ENCODE measurements at places on chromosomes 6 and 20. TPM values are rescaled to one million over a fixed set of nuclear protein-coding genes. Genes with fewer than 3 reads are reported as not detected.

DNA sequence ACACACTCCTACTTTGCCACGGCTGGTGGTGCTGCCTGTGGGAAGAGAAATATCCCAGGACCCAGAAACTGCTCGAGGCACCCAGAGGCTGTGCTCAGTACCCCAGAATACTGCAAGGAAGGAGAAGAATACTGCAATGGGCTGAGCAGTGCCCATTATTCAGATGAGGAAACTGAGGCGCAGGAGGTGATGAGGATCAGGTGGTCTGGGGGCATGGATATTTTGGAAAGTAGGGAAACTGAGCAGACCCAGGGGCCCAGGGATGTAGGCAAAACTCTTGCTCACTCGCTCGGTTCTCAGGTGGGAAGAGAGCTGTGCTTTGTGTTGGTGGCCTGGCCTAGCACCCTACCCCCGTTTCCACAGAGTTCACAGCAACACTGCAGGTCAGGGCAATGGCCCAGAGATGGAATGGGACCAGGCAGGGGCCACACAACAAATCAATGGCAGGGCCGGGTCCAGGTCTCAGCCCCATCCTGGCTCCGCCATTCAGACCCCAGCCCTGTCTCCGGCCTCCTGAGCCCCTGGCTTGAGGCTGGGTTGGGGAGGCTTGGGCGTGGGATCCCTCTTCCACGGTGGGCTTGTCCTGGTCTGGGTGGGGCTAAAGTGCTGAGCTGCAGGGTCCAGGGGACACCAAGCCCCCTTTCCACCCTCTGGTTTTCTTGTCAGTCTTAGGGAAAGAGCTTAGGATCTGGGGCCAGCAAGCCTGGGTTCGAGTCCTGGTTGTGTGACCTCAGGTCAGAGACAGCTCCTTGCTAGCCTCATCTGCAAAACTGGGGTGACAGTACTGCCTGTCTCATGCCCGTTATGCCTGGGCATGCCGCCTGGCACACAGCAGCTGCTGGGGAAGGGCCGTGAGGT lies 33.9 kb downstream of the SUN5 start:
- DNase-seq: no peak

GRCh38 chr6:116545651-116546050 lies at the start of gene TRAPPC3L:
TSS of gene TRAPPC3L (minus strand) at chr6:116545684. CDS start at chr6:116545514, 170 bp downstream.
- no peak for DNase-seq

DNA sequence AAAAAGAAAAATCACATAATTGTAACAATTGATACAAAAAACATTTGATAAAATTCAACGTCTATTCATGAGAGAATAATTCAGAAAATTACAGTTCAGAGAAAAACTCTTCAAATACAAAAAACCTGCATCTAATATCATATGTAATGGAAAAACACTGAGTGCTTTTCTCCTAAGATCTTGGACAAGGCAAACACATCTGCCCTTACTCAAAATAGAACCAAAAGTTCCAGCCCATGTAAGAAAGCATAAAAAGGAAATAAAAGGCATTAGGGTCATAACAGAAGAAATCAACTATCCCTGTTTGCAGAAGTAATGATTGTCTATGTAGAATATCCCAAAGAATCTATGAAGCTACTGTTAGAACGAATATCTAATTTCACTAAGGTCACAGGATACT lies 721.4 kb downstream of the RFPL4B start:
- no peak for DNase-seq

DNA sequence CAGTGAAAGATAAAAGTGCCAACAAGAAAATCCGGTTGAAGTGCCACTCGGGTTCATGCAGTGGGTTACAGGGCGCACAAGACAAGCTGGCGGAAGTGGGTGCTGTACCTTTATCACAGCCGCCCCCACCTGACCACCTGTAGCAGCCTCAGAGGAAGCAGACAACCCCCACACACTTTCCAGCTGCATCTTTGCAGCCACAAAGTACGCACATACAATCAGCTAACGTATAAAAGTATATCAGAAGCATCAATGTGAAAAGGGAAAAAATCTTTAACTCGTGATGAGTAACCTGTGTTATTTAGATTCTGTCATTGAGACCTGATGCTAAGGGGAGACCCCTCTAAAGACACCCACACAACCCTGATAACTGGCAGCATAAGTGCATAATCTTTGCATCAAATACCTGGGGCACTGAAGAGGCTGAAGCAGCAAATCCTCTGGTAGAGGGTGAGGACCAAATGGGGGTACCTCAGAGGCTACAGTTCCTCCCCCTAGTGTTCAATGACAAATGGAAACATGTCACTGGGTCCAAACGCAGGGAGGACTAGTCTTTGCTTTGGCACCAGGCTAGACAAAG lies 22.1 kb downstream of the BACH2 start:
- DNase-seq: peak; percentile 81

- no peak for DNase-seq
Measured at GRCh38 chr6:141726248-141726647, 406.5 kb upstream of the GJE1 start.

- no peak for DNase-seq
Measured at GRCh38 chr6:40353967-40354452, 233.2 kb downstream of the LRFN2 start.

DNA sequence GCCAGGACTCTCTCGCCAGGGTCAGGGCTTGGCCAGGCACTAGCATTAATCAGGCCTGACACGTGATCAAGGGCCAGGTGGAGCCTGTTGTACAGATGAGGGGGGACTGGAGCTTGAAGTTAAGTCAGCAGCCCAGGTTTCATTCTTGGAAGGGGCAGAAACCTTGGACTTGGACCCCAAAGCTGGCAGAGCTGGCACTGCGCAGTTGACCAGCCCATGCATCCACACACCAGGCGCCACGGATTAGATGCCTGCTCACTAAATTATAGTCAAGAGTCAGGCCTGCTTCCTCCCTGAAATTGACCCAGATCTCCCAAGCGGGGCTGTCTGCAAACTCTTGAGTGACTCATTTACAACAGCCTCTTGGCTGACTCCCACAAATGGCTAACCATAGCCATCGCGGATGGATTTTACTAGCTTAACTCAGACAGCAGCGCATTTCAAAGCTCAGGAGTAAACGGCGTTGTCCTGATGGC lies 4.1 kb upstream of the TAF4 start:
- no peak for DNase-seq

DNA sequence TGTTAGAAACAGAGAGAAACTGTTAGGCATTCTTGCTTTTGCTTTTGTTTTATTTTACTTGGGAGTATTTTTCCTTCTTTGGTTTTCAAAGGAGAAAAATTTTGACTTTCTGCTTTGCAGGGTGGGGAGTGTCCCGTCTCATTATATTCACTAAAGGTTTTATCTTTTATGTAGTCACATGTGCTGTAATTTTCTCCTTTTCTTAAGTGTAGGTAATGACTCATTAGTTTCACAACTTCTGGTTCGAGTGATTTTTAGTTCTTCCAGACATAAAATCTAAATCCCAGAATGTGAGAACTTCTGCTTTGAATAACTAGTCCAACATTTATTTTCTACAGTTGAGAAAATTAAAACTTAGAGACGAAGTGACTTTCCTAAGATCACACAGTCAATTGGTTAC lies 37.7 kb downstream of the ADGRF1 start:
- DNase-seq: no peak

- no peak for DNase-seq
Measured at GRCh38 chr6:145295746-145296145, 439.6 kb downstream of the EPM2A start.

DNA sequence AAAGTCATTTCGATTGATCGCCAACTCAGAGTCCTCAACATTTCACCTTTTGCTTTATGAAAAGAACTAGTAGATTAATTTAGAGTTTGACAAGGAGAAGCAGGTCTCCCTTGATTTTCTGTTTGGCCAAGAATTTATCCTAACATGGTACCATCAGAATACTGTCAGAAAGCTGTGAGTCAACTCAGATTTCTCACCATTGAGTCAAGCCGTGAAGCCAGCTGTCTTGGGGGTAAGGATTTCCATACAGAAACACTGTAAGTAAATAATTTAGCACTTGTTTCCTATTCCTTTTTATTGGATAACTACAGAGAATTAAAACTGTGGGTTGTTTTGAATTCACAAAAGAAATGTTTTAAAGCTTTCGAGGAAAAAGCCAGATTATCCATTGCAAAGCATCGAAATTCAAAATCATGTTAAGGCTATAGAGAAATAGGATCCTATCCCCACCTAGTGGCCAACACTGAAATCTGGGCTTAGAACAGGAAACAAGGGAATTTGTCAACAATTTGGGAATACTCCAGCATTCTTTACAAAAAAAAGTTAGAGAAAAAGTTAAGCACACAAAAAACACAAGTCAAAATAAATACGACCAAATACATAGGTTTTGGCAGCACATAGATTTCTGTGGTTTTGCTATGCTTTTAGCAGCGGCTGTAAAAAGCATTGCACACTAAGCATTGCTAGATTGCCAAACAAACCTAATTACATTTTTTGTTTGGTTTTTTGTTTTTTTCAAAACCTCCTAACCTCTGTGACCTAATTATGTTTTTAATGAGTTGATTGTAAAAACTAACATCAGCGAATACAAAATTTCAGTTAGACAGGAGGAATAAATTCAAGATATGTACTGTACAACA lies 44.2 kb downstream of the COL11A2 start:
- DNase-seq: no peak

DNA sequence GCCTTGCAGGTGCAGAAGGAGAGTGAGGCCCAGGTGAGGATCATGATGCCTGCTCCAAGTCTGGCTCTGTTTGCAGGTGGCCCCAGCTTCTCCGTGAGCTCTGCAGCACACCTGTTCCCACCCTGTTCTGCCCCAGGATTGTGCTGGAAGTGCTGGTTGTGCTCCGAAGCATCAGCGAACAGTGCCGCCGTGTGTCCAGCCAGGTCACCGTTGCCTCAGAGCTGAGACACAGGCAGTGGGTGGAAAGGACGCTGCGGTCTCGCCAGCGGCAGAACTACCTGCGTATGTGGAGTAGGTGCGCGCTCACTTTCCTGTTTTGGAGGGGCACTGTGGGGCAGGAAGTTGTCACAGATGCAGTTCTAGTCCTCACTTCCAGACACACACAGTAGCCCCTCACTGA lies 25.0 kb downstream of the ERMARD start:
- DNase-seq: no peak

GRCh38 chr6:85344996-85345395 lies 104.9 kb upstream of the NT5E start:
- DNase-seq: no peak

Gene SEC23B
- 97.0 TPM for total RNA-seq

Gene IL17F
- total RNA-seq: 13.9 TPM

Gene COQ3
- 3.0 TPM for total RNA-seq

Gene MUC21
- not detected for total RNA-seq

Gene ZBTB2
- 21.4 TPM for total RNA-seq

Gene NRN1
- total RNA-seq: not detected

Gene DEFB129
- total RNA-seq: not detected

Gene MDFI
- not detected for total RNA-seq

Gene SCAF8
- total RNA-seq: 28.2 TPM

Data from activated naive CD4-positive, alpha-beta T cell treated with anti-CD3 and anti-CD28 coated beads, Interleukin-2, amount 50 U/mL, for 72 hours (primary cell).